Skin of body (tissue), 3 donors: ENCODE measurements at places on chromosomes 7 and 10. TPM values are rescaled to one million over a fixed set of nuclear protein-coding genes. Genes with fewer than 3 reads are reported as not detected.

Gene STEAP1
- total RNA-seq = 16.3 TPM

Gene SLC26A3
- total RNA-seq = not detected

Gene TMEM270
- not detected for total RNA-seq

Gene C7orf33
- total RNA-seq = not detected

Gene SAP25
- total RNA-seq = 0.39 TPM

Gene CCL24
- total RNA-seq = 1.2 TPM

Gene TMEM236
- 0.69 TPM for total RNA-seq

Gene FAM25A
- 16.3 TPM for total RNA-seq

Gene SLC26A5
- 0.20 TPM for total RNA-seq

Gene NOD1
- 12.8 TPM for total RNA-seq

Gene AMPH
- total RNA-seq = 3.5 TPM

Gene STOX1
- total RNA-seq = 5.7 TPM

Gene CEP55
- total RNA-seq = 7.8 TPM

Gene LOXL4
- 5.0 TPM for total RNA-seq

Gene OR2A1
- 0.20 TPM for total RNA-seq

Gene FAM237B
- total RNA-seq = not detected

Gene NANOS1
- 3.0 TPM for total RNA-seq

Gene NOS3
- 3.5 TPM for total RNA-seq

Gene TMEM176B
- total RNA-seq = 24.6 TPM

Gene SPDYE11
- 0.10 TPM for total RNA-seq

Gene SPOCK2
- 0.79 TPM for total RNA-seq

Gene CHST12
- 3.7 TPM for total RNA-seq

Gene NEUROD6
- 0.30 TPM for total RNA-seq

Gene XRCC2
- total RNA-seq = 3.6 TPM

Gene POMZP3
- total RNA-seq = 3.7 TPM

Gene GCK
- 0.79 TPM for total RNA-seq

Gene AOAH
- total RNA-seq = 5.8 TPM

Gene LIPK
- 10.6 TPM for total RNA-seq

Gene MMP21
- total RNA-seq = 0.20 TPM

Gene GPR15LG
- 2.1 TPM for total RNA-seq

Gene SFXN2
- total RNA-seq = 7.1 TPM

Gene KCNIP2
- total RNA-seq = 5.7 TPM

Gene ZSCAN25
- total RNA-seq = 11.8 TPM

Gene FAM241B
- 1.7 TPM for total RNA-seq

Gene TEX47
- total RNA-seq = not detected
